NCI-H146 (cell line): ENCODE measurements at places on chromosomes 3 and 15.

- DNase-seq: no peak
These were observed 76.9 kb downstream of the TTBK2 start for GRCh38 chr15:42843699-42844098.

DNA sequence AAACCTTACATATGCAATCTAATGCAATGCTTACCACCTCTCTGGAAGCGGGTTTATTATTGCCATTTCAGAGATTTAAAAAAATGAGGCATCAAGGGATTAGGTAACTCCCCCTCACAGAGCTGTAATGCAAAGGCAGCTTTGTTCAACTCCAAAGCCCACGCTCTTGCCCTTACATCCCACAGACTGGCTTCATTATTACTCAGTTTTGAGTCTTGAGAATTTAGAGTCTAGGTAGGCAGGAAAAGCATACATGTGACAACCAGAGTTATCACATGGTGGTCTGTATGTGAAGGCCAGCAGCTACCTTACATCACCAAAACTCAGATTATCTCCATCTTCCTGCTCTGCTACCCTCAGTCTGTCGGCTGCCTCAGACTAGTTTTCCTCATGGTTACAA is 326.9 kb downstream of the UACA start:
- no peak for DNase-seq

DNA sequence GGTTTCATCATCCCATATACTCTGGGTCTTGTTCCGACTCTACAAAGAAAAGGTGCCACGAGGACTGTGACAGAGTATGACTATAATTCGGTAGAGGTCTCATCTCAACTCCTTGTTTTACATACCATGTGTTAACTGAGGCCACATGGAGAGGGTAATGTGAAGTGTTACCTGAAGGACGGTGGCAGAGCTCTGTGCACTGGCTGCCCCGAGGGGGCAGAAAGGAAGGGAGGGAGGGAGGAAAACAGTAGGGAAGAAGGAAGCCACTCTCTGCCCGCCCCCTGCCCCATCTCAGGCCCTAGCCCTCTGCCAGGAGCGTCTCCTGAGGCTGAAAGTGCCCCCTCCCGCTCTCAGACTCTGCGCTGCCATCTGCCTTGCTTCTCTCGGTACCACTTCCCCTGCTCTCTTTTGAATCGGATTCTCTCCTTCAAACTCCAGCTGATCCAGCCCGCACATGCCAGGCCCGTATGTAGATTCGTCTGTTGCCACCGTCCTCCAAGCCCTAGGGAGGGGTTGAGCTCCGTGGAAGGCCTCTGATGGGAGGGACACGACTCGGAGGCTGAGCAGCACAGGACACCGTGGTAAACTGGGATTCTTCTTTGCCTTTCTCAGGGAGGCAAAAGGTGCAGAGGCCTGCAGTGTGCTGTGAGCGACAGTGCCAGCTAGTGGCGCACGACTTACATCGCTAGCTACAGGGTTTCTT is 70.5 kb upstream of the ATP10A start:
- peak; percentile 1 for DNase-seq

DNA sequence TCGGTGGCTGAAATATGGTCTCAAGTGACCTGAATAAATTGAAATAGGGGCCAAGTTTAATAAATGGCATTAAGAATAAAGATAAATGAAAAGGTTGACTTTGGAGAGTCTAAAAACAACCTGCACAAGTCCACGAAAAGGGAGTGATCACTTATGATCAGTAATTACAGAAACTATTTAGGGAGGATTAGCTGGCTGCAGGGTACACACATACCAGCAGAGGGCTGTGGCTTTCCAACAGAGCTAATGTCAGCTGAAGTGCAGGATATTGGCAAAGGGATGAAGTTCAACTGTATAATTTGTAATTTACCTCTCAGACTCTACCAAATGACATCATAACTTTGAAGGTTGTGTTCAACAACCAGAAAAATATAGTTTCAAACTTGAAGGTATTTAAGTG is 86.8 kb downstream of the SYNPR start:
- peak; percentile 32 for DNase-seq

- no peak for DNase-seq
These were observed 84.6 kb downstream of the REC114 start for GRCh38 chr15:73527598-73527997.

DNA sequence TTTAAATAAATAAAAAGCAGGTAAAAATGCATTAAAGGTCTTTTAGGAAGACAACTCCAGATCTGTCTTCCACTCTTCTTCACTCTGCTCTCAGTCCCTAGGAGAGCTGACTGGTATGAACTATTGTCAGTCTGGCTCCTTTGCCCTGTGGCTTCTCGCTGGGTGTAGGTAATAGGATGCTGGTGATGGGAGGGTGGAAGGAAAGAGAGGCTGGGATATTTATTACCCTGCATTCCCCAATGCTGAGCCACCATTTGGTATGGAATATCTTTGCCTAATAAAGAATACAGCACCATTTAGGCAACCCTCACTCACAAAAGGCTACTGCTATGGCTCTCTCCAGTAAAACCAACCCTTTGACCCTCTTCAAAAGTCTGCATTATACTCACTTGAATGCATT is 326.9 kb downstream of the CNTN3 start:
- no peak for DNase-seq

DNA sequence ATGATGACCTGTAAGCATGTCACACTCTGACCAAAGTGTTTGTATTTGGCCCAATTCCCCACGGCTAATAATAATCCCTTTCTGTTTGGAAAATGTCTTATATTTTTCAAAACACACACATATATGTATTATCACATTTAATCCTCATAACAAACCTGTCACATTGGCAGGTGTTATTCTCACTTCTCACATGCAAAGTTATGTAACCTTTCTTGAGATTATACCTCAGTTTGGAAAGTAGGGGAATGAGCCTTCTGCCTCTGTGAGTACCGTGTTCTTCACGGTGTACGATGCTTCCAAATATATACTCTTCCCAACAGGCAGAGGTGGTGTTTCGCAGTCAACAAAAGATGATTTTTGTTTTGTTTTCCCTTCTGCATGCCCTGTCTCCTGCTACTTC is 205.6 kb downstream of the TP63 start:
- no peak for DNase-seq

GRCh38 chr3:124615896-124616543 is 114.2 kb upstream of the UMPS start:
- no peak for DNase-seq

- no peak for DNase-seq
These were observed 2.1 kb downstream of the BLOC1S6 start for GRCh38 chr15:45589256-45589655.

DNA sequence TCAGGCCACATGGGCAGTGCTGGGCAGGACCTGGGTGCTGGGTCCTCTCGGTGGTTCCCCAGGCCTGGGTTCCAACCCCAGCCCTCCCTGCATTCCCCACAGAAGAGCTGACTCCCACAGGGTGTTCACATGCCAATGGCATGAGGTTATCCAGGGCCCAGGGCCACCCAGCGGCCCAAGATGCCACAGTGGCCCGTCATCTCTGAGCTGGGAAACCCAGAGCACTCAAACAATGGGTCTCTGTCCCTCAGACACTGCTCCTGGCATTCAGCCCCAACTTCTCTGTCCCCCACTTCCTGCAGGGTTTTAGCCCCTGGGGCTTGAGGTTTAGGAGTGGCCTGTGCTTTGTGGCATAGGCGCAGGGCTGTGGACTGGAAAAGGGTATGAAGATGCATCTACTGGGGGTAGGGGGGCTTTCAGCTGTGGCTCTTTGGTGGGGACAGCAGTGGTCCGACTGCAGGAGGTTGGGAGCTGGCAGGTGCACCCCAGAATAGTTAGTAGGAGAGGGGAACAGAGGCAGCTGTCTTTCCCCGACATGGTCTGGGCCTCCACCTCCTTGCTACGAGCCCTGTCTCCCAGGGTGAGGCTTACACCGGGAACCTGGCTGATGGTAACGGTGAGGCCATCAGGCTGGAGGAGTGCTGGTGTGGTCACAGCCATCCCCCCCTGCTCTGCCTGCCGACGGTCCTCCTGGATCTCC is 1.7 kb downstream of the CCDC9B start:
- DNase-seq: no peak

GRCh38 chr3:151866711-151867410 is 6.6 kb upstream of the SUCNR1 start:
- DNase-seq: peak; percentile 69

GRCh38 chr15:65406424-65407000 is 16.2 kb downstream of the IGDCC4 start:
- DNase-seq: no peak

- DNase-seq: no peak
These were observed 42.9 kb upstream of the PLCL2 start for GRCh38 chr3:16841904-16842271.

DNA sequence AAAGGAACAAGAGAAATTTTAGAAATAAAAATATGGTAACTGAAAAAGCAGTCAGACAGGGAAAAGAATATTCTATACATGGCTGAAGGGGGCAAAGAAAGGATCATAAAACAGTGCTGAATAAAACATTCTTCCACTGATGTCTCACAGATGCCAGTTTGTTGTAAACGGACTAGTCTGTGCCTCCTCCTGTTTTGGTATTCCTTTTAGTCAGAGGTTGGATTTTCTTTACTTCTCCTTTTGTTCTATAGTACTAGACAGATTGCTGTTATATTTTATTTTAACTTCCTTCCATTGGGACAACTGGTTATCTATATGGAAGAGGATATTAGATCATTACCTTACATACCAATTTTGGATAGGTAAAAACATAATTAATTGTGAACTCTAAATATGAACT is 16.0 kb upstream of the GNB5 start:
- no peak for DNase-seq

- peak; percentile 52 for DNase-seq
These were observed 1.8 kb upstream of the PLXND1 start for GRCh38 chr3:129608087-129608935.

GRCh38 chr3:155441506-155441905 is 148.0 kb upstream of the STRIT1 start:
- no peak for DNase-seq

DNA sequence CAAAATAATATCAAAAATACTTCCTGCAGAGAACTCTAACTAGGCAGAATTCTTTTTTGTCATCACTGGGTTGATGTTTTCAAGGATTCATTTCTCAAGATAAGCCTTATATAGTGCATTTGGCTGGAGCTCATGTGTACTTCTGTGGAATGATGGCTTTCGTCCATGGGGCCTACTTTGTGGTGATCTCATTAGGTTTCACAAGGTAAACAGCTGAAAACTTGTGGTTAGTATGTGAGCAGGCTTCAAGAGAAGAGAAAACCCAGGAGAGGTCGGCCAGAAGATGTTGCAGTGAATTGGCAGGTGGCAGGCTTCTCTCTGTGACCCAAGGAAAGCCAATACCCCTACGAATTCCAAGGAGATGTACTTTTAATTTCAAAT is 121.4 kb upstream of the PHLDB2 start:
- no peak for DNase-seq

- DNase-seq: no peak
These were observed 201.3 kb upstream of the LRIG1 start for GRCh38 chr3:66702126-66702525.

DNA sequence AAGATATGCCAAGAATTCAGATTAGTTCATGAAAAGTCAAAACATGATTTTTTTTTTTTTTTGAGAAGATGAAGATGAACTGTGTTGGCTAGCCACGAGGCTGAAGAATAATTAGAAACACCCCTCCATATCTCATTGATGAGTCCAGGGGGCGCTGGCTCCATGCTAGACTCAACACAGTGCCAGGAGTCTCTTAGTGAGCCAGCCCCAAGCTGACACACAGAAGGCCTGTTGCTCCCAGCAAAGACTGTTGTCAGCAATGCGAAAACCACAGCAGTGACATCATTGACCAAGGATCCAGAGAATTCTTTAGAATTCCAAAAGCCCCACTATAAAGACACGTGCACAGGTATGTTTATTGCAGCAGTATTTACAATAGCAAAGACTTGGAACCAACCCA is 185.2 kb downstream of the ANXA2 start:
- DNase-seq: no peak

- no peak for DNase-seq
These were observed 26.1 kb downstream of the SKIL start for GRCh38 chr3:170383567-170383966.

- no peak for DNase-seq
These were observed 35.9 kb upstream of the SPRED1 start for GRCh38 chr15:38216763-38217162.

- DNase-seq: no peak
These were observed 22.2 kb upstream of the GMPPB start for GRCh38 chr3:49745986-49746385.

GRCh38 chr3:115341208-115341607 is 194.1 kb upstream of the ZBTB20 start:
- DNase-seq: no peak

DNA sequence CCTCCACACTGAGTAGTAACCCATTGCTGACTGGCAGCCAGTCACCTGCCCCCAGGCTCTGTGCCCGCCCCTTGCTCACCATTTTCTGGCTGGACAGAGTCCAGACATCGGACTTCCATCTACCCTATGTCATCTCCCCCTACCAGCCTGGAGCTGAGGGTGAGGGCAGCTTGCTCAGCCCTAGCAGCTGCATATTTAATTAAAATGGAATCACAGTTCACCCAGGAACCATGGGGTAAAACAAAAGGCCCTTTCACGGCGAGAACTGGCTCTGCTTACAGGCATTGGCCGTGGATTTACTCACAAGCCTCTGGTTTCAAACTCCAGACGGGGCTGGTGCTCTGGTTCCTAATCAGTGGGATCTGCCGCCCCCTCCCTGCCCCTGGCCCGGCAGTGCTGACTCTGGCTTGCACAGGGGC is 94.9 kb upstream of the ATP2B2 start:
- no peak for DNase-seq

GRCh38 chr3:122233101-122233952 is 49.9 kb downstream of the CASR start:
- DNase-seq: no peak

GRCh38 chr15:75502360-75502759 is 50.9 kb upstream of the SIN3A start:
- no peak for DNase-seq

GRCh38 chr3:108091498-108092250 is 843 bp upstream of the CD47 start:
- DNase-seq: peak; percentile 40

GRCh38 chr3:75768303-75769017 is 16.9 kb downstream of the ZNF717 start:
- DNase-seq: no peak

DNA sequence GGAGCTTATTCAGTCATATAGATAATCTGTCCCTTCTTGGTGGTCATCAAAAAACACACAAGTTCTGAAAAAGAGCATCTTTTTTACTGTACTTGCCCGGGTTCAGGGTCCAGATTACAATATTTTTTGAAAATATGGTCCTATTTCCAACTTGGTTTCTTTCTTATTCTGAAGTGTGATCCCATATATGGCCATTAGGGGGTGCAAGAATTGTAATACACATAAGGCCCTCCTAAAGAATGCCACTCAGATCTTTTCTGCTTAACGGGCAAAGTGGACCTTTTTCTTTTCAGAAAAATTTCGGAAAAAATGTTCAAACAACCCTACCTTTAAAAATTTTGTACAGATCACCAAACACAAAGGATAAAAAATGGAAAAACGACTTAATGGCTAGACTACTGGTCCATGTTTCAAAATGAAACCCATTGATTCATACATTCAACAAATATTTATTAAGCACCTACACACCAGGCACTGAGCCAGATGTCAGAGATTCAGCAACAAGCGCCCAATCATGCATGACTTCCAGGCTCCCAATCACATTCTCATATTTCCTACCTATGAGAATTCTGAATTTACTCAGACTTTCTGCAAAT is 102.0 kb upstream of the MYRIP start:
- DNase-seq: peak; percentile 2
